ENCODE measurements at places on chromosomes 13 and 19.

GRCh38 chr19:49844138-49845095 is 6.5 kb upstream of the PTOV1 start:
- DNase-seq = no peak

DNA sequence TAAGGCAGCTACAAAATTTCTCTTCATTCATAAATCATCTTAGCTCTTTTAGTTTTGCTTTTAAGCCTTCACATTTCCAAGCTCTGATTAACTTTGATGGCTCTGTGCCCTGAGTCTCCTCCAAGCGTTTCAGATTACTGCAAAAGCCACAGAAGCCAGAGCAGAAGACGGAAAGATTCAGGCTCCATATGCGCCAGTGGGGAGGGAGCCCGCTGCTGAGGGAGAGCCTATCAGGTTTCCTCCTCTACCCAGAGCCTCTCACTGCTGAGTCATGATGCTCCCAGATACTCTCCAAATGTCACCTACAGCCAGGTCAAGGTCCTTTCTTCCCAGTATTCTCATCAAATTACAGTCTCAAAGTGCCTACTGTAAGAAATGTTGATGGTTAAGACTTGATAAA is 193.6 kb downstream of the RAP2A start:
- no peak for DNase-seq

GRCh38 chr13:54034047-54034446 is 1005.4 kb downstream of the OLFM4 start:
- DNase-seq = no peak

GRCh38 chr13:29786698-29787097 is 63.7 kb downstream of the UBL3 start:
- DNase-seq = no peak

GRCh38 chr19:51094696-51095279 is 12.1 kb upstream of the KLK14 start:
- peak; percentile 69 for DNase-seq

All from erythroblast (primary cell).